Natural killer cell treated with Interleukin-12 subunit alpha and Interleukin-12 subunit beta and Interleukin-15 and Interleukin-18, amount 100 ng/mL, for 72 hours (primary cell): ENCODE measurements at places on chromosomes 12 and 14.
A peak's percentile ranks its signal among the peaks of the same experiment; 100 is the strongest.

- no peak for DNase-seq
Observed at GRCh38 chr14:67729072-67729885, 27.6 kb downstream of the RDH12 start.

DNA sequence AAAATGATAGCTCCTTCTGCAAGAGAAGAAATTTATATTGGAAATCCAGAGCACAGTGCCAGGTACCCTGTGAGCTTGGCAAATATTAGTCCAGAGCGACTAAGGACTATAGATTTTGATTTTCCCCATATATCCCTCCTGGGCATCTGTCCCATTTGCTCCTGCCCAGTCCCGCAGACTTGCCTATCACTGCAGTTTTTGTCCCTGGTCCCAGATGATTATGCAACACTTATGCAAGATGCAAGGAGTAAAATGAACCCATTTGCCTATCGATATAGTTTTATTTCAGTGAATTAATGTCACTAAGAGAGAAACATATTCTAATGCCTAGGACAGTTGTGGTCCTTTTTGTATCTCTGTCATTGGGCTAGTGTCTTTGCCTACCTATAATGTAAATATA, 215.9 kb upstream of the BMP4 start:
- no peak for DNase-seq

- peak; percentile 8 for DNase-seq
Observed at GRCh38 chr12:109652233-109652976, 61.2 kb upstream of the FAM222A start.

DNA sequence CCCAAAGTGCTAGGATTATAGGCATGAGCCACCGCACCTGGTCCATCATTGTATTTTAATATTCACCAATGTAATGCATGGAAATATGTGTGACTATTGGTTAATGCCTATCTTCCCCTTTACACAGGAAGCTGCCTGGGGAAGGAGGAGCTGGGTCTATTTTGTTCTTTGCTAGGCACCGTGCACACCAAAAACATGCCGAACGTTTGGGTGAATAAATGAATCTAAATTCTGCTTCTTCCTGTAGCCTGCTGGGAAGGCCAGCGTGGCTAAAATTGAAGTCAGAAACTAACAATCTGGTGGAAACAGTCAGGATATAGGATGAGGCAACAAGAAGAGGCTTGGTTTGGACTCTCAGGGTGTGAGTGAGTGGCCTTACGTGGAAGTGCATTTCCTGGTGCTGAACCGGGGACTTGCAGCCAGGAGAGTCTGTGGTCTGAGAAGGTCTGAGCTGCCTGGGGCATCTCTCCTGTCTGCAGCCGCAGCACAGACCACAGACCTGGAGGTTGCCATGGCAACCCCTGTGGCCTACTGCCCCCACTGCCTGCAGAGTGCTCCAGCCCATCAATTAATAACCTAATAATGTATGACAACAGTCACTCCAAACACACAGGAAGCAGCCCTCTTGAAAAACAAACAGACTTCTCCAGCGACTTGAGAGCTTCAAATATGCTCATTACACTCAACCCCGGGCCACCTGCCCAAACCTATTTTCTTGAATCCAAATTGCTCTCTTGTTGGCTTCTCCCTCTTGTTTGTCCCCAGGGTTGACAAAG, 5.5 kb upstream of the GPR68 start:
- peak; percentile 80 for DNase-seq

DNA sequence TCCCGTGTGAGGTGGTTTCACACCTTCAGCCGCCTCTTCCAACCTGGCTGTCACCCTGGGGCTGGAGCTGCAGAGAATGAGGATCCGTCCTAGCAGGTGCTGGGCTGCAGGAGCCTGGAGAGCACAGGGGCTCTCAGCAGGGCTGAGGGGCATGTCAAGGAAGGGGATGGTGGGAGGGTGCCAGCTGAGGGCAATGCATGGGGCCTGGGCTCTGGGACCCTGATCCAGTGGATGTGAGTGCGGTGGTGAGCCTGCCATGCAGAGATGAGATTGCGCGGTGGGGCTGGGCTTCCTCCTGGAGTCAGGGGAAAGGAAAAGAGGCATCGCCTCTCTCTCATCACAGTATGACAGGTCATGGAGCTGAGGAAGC, 31.5 kb downstream of the ANAPC7 start:
- no peak for DNase-seq

GRCh38 chr14:44112774-44113460, 394.2 kb downstream of the FSCB start:
- DNase-seq: no peak

GRCh38 chr14:70807898-70808415, 1.4 kb downstream of the MAP3K9 start:
- DNase-seq: no peak

DNA sequence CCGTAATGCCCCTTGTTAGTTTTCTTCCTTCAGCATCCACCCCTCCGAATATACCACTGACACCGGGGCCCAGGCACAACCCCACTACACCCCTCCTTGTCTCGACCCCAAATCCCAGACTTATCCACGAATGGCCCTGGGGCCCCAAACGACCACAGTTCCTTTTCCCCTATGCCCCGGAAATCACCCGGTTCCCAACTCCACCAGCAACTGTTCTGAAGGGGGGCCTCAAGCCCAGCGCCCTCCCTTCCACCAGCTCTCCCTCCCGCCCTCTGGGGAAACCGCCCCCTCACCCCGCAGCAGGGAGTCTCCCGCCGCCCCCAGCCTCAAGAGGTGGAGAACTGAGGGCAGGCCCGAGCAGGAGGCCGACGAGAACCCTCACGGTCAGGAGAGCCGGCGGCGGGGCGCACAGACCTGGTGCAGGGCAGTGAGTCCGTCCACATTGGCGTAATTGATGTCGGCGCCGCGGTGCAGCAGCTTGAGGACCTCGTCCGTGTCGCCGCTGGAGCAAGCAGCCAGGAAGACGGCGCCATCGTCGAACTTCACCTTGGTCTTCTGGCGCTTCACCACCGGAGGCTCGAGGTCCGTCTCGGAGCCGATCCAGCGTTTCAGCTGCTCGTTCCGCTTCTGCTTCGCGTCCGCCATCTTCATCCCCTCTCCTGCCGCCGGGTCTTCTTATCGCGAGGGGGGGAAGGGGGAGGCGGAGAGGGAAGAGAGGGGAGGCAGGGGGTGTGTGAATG, 446 bp downstream of the PPP1R12A start:
- peak; percentile 70 for DNase-seq

DNA sequence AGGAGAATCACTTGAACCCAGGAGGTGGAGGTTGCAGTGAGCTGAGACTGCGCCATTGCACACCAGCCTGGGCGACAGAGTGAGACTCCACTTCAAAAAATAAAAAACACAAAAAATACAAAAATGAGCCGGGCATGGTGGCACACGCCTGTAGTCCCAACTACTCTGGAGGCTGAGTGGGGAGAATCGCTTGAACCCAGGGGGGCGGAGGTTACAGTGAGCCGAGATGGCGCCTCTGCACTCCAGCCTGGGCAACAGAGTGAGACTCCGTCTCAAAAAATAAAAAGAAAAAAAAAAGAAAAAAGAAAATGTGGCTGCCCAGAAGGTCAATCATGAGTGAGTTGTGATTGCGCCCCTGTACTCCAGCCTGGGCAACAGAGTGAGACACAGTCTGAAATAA, 9.2 kb downstream of the DNAJC22 start:
- no peak for DNase-seq

DNA sequence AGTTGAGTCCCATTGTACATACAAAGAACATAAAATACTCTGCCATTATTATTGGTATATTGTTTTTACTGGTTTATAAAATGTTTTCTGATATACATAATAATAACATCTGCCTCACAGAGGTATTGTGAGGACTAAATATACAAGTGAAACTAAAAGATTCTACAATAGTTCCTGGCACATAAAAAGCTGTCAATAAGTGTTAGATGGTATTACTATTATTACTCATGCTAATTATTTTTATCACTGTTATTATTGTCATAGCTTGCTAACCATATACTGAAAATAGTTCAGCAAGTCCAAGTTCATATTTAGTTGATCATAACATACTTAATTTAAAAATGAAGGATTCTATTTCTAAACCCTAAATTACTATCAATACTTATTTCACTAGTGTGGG, 34.4 kb downstream of the BTG1 start:
- no peak for DNase-seq

GRCh38 chr14:30525833-30526232, 33.1 kb upstream of the G2E3 start:
- no peak for DNase-seq

DNA sequence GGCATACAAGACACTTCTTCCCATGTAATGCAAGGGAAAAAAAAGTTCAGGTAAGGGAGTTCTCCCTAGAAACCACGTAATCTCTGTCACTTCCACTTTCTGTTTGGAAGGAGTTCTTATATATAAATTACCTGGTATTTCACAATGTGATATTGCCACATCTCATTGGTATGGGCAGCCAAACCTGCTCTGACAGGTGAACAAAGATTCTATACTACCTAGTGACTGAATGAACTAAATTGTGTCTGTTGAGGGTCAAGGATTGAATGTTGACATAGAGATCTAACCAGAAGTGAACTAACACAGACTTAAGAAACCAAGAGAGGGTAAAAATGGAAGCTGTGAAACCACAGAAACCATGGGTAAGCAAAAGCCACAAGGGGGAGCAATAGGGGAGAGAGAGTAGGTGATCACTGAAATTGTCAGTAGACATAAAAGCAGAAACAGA, 161.3 kb downstream of the RPL10L start:
- DNase-seq: no peak

DNA sequence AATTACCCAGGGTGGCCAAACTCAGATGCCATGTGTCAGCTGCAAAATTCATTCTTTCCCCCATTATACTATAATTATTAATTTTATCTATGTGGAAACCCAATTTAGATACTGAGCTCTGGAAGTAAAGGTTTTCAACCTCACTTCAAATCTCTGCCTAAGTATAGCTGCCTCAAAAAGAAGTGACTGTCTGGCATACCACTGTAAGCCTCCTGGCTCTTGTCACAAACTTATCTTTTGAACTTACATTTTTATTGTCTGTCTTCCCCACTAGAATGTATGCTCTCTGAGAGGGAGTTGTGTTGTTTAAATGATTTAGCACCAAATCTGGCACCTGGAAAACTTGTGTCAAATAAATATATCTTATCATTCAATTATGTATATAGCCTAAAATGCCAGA, 16.1 kb upstream of the PRICKLE1 start:
- no peak for DNase-seq

DNA sequence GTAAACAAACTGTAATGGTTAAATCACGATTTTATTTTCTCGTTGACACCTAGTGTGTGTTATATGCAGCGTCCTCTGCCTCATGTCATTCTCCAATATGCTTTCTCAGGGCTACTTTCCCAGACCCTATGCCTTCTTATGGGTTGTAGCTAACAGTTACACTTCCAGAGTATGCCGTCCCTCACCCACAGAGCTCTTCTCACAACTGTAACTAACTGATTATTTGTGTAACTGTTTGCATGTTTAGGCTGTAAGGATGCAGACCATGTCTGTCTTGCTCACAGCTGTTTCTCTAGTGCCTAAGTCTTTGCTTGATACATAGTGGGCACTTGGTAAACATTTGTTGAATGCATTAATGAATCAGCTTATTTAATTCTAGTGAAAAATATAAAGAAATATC, 417.5 kb downstream of the ZFP36L1 start:
- DNase-seq: no peak

GRCh38 chr12:115504306-115505290, 772.9 kb downstream of the MED13L start:
- DNase-seq: no peak

- DNase-seq: no peak
Observed at GRCh38 chr14:21257394-21257909, 11.8 kb downstream of the HNRNPC start.

- no peak for DNase-seq
Observed at GRCh38 chr12:85468356-85469157, 188.5 kb downstream of the ALX1 start.

GRCh38 chr12:128571906-128572810, 251.6 kb downstream of the SLC15A4 start:
- no peak for DNase-seq

- DNase-seq: no peak
Observed at GRCh38 chr12:93242154-93242972, 135.4 kb upstream of the NUDT4 start.

DNA sequence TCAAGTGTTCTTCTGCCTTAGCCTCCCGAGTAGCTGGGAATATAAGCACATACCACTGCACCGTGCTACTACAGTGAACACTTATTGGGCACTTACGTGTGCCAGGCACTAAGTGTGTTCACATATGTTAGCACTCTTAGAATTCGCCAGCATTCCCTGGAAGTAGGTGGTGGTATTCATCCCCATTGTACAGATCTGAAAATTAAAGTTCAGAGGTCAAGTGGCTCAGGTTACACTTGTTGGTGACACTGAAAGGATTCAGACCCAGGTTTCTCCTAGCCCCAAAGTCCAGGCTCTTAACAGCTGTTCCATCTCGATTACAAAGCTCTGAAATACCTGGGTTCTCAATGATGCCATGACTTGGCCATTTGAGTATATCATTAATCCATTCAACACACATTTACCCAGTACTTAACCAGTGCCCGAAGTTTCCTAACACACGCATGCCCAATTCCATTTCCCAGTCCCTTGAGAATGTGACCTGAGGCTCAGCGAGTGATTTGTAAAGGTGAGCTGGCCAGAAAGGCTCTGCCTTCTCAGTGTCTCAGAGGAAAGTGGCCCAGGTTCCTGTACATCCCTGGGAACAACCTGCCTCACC, 4.8 kb downstream of the MVK start:
- DNase-seq: no peak

DNA sequence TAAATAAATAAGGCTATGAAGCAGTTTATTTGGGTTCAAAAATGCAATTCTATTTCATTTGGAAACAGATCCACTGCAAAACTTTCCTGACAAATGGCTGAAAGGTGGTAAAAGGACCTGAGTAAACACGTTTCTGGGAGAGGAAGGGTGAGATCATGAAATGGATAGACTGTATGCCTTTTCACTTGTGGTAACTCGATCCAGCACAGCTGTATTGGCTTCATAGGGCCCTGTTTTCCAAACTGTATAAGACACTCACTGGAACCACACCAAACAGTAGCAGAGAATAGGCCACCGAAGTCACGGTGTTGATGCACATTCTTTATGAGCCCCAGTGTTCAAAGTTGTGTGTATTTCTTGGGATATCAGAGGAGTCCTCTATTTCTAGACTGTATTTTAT, 325.2 kb upstream of the DIO2 start:
- DNase-seq: no peak

GRCh38 chr14:103404032-103404918, 19.1 kb downstream of the MARK3 start:
- DNase-seq: no peak

DNA sequence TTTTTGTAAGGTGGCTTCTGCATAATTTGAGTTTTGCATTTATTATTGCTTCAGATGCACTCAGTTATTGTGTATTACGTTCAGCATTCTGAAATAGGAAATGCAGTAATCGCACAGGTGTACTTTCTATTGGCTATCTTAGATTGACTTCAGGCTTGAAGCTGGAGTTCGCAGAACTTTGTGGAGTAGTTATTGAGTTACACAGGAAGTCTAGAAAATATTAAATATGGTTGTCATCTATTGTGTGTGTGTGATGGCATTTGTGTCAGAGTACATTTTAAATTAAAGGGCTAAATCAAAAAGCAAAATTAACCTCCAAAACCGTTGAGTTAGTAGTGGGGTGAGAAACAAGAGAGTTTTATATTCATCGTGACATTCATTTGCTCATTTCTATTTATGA, 2.7 kb downstream of the ARID2 start:
- no peak for DNase-seq

GRCh38 chr12:49827401-49828099, 663 bp downstream of the NCKAP5L start:
- DNase-seq: peak; percentile 51

- no peak for DNase-seq
Observed at GRCh38 chr14:105041841-105042765, 21.2 kb upstream of the CDCA4 start.

GRCh38 chr12:16359512-16360491, 12.4 kb downstream of the MGST1 start:
- no peak for DNase-seq

GRCh38 chr12:39538679-39539104, 80.9 kb downstream of the ABCD2 start:
- DNase-seq: no peak
